ENCODE measurements at places on chromosomes 3 and 15.

DNA sequence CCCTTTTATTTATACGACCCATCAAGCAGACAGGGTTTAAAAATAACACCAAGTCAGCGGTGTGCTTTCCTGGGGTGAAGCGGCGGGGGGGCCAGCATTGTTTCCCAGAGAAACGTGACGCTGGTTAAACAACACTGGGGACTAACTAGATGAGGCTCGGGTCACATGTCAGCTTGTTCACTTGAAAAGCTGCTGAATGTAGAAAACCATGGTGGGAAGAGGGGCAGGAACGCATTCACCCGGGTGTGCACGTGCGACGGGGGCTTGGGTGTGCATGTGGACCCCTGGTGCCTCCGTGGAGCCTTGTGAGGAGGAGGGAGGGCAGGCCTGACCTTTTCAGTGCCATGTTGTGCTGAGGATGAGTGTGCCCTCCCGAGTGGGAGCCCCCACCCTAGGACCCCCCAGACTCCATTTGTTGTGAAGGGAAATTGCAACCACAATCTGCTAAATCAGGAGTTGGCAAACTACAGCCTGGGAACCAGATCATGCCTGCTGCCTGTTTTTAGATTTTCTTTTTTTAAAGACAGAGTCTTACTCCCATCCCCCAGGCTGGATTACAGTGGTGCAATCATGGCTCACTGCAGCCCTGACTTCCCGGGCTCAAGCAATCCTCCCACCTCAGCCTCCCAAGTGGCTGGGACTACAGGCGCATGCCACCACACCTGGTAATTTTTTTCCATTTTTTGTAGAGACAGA is 70.4 kb upstream of the CMTM7 start:
- no peaks in the 10 kb centered on the region for H3K36me3 ChIP-seq
- no peaks in the 10 kb centered on the region for H3K27me3 ChIP-seq
- no peak overlapping the region for H3K27ac ChIP-seq
- no peak for DNase-seq

- no peak for DNase-seq
- peaks cover 8% of the 10 kb centered on the region for H3K27me3 ChIP-seq
- no peak overlapping the region for H3K27ac ChIP-seq
- H3K4me1 ChIP-seq = no peaks in the 10 kb centered on the region
Measured at GRCh38 chr3:159866201-159866746, 122.4 kb upstream of the IL12A start.

GRCh38 chr3:39138804-39139415 is 14.5 kb downstream of the CSRNP1 start:
- H3K27ac ChIP-seq = peak overlapping the region; percentile 6
- DNase-seq = no peak
- H3K36me3 ChIP-seq = peaks cover 93% of the 10 kb centered on the region
- no peaks in the 10 kb centered on the region for H3K27me3 ChIP-seq
- H3K4me1 ChIP-seq = no peaks in the 10 kb centered on the region

DNA sequence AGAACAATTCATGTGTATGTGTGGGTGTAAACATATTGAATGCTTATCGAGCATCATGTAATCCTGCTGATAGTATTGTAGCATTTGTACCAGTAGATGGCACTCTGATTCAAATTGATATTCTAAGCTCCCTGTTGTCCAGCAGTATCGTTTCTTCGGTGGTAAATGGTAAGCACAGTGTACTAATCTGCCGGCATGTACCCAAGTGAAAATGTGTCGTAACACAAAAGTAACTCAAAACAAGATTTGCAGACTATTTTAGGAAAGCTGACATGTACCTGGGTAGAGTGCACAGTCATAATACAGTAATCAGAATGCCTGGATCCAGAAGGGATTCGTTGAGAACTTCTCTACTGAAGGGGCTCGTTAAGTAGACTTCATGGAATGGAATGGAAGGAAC is 31.7 kb upstream of the MNS1 start:
- no peaks in the 10 kb centered on the region for H3K36me3 ChIP-seq
- H3K27me3 ChIP-seq = peaks cover 32% of the 10 kb centered on the region
- peaks cover 4% of the 10 kb centered on the region for H3K4me1 ChIP-seq
- no peak overlapping the region for H3K27ac ChIP-seq
- peak; percentile 6 for DNase-seq

DNA sequence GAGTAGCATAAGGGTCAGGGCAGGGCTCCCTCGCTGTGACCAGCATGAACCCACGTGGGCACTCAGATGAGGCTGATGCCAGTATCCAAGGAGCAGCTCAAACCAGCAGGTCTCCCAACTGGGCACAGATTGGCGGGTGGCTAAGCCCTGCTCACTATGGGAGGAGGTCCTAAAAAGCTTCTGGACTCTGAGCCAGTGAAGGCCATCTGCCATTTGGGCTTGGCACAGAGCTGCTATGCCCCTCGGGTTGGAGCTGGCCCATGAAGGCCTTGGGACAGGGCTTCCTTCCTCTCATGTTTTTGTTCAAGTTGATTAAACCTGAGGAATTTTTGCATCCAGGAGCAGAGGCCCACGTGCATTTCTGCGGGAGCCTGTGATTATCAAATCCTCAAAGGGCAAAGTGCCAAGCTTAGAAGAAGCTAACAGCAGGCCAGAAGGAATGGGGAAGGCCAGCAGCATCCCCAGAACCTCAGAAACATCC is 4.3 kb upstream of the STRA6 start:
- H3K27me3 ChIP-seq = peaks cover 50% of the 10 kb centered on the region
- H3K36me3 ChIP-seq = no peaks in the 10 kb centered on the region
- no peak for DNase-seq
- no peak overlapping the region for H3K4me3 ChIP-seq

GRCh38 chr15:85676342-85677098 is 118.2 kb downstream of the KLHL25 start:
- no peak overlapping the region for H3K4me3 ChIP-seq
- no peak for DNase-seq
- H3K27me3 ChIP-seq = no peaks in the 10 kb centered on the region
- peaks cover 54% of the 10 kb centered on the region for H3K36me3 ChIP-seq
- H3K27ac ChIP-seq = no peak overlapping the region

- H3K4me3 ChIP-seq = no peak overlapping the region
- H3K36me3 ChIP-seq = peaks cover 93% of the 10 kb centered on the region
- H3K27me3 ChIP-seq = no peaks in the 10 kb centered on the region
- H3K27ac ChIP-seq = no peak overlapping the region
- H3K4me1 ChIP-seq = no peaks in the 10 kb centered on the region
Measured at GRCh38 chr15:43769584-43770228, 7.1 kb downstream of the ELL3 start.

Data from effector memory CD8-positive, alpha-beta T cell (primary cell).